GM06990 (cell line): ENCODE measurements at places on chromosomes 7 and 10.
A peak's percentile ranks its signal among the peaks of the same experiment; 100 is the strongest.

DNA sequence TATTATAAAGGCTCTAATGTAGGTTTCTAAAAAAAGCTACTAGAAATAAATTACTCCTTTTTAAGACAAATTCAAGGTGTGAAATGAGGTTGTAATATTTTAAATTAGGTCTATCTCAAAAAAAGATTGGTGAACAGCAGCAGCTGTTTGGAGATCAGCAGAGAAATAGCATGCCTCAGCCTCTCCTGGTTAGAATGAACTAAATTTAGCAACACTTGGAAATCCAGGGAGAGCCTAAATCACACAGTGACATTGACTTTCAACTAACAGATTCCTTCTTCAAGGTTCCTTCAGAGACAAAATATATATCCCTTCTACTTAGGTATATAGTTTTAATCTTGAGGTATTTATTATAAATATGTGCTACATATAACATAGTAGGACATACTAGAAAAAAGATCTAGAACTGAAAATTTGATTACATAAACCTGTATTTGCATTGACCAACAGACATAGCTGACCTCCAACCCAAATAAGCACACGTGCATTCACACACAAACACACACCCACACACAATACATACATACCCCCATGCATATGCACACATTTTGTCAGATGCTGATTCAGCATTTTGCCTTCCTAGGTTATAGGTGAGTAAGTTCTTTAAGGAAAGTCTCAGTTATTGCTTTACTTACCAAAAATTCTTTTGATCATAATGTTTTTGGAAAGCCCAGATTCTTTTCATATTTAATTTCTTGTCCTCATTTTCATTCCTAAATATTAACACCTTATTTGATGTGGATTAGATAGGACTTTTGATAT lies 47.3 kb downstream of the DGKB start:
- no peak for DNase-seq

DNA sequence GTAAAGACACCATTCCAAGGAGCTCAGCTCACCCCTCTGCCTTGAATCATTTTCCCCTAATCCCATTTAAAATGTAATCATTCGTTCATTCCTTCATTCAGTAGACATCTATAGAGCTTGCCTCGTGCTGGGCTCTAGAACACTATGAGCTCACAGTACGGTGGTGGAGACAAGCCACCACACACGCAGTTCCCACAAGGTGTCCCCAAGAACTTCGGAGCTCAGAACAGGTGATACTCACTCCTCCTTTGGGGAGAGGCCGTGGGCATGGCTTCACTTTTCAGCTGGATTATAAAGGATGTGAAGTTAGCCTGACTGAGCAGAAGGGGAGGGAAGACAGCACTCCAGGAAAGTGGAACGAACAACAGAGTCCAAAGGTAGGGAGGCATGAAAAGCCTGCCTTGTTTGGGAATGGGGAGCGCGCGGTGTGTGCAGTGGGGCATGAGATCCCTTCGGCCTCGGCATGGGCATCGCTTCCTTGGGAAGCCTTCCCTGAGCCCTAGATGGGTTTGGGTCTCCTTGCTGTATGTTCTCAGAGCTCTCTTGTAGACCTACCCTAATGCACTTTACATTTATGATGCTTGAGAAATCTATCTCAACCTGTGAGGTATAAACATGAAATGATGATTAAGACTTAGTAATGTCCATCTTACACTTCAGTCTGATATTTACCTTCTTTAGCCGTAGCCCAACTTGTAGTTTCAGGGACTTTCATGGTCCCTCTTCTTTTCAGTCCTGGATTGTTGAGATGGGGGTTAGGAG lies 809 bp upstream of the OGA start:
- no peak for DNase-seq

DNA sequence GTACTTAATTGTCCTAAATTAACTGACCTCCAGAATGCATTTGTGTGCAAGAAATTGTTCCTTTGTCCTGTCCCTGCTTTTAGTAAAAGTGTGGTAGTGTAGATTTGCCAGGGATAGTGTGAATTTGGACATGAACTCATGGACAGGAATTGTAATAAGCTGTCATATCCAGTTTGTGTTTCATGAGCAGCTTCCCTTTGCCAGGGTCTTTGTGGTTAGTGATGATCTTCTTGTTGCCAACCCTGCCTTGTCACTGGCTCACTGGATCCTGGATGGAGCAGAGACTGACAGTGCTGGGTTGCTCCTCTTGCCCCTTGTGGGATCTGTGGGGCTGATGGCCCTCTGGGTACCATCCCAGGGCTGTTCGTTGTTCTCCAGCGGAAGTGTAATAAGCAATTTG lies 110.1 kb downstream of the CCNY start:
- no peak for DNase-seq

- DNase-seq = no peak
Observed at GRCh38 chr7:46139079-46139478, 218.0 kb upstream of the IGFBP3 start.

- no peak for DNase-seq
Observed at GRCh38 chr10:128884033-128884425, 583.0 kb upstream of the MGMT start.

DNA sequence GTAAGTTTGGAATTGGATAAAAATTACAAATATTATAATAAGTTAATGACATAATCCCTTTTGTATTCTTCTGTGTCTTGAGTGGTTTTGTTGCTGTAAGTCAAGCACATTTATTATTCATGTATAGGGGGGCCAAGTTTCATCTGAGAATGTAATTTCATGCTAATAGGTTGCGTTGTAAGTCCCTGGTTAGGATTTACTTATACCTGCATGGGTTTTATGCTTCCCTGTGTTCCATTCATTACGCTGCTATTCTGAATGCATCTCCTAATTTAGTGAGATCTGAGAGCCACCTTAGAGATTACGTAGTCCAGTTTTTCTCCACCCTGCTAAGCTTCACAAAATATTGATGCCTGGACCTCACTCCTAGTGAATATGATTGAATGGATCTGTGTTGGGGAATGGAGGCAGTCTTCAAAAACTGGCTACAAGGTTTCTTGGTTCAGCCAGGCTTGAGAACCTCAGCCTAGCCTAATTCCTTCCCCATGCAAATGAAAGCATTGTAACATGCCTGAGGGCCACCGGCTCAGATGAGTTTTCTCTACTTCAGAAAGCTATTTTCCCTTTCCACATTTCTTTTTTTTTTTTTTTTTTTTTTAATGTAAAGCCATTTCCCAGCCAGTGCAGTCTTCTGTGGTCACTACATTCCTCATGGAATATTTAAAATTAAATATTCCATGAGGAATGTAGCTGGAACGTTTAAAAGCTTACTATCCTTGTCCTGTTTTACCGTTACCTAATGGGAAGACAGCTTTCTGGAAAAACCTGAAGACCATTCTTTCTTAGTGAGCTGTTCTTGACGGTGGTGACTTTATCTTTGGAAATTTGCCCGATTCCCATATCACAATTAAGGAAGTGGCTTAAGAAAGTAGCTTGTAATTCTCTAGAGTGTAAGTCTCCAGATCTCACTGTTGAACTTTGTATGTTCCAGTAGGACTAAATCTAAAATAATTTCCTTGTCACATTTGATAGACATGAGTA lies 16.0 kb downstream of the PAPSS2 start:
- no peak for DNase-seq

DNA sequence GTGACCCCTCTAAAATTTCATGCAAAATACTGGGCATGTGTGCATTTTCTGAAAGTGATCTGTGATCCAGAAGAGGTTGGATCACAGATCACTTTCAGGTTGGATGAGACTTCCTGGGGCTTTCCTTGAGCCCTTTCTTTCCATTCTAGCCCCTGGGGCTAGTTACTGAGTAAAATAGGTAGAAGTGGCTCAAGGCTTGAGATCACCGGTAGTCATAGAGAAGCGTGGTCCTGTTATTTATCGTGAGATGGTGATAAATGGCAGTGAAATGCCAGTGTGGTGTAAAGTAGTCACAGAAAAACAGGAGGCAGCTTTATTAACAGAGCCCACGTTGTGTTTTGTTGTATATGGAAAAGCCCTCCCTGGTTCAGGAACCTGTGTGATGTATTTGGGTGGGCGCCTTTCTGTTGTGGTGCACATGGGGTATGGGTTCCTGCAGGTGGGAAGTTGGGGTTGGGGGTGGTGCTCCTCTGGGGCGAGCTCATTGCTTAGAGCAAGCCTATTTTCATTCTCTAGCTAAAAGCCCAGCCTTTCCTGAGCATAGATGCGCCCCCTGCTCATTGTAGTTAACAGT lies 34.0 kb upstream of the SH2D4B start:
- DNase-seq = no peak

GRCh38 chr7:105224884-105225651 lies 163.7 kb downstream of the SRPK2 start:
- peak; percentile 23 for DNase-seq

GRCh38 chr10:99983280-99983988 lies 26.3 kb downstream of the DNMBP start:
- peak; percentile 42 for DNase-seq

DNA sequence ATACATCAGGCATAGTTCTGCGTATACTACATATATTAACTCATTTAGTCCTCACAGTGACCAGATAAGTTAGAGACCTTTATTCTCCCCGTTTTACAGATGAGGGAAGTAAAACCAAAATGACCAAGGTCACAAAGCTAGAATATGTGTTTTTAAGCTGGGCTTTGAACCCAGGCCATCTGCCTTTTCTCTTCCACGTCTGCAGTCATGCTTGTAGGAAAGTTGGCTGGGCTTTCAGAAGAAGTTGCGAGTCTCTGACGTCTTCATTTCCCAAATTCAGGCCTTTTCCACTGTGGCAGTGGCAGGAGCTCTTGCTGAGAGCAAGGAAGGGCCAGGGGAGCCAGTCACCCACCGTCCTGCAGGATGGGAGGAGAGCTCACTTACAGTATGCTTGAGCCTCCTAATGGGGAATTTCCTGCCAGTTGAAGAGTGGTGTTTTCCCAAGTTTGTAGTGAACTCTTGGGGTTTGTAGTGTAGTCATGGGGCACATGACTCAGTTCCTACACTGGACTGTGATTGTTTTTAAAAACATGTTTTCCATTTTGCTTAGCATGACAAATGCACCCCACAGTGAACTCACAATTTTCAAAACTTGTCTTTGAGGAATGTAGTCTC lies 34.2 kb downstream of the CYP17A1 start:
- DNase-seq = no peak

DNA sequence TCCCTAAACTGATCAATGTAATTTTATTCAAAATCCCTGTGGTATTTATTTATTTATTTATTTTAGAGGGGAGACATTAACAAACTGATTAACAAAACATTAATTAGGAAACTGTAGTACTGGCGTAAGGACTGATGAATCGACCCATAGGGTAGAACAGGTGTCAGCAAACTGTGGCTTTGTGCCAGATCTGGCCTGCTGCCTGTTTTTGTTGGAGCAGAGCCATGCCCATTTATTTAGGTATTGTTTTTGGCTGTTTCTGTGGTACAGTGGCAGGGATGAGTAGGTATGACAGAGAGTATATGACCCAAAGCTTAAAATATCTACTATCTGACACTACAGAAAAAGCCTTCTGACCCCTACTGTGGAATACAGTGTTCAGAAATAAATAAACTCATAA lies 332.5 kb upstream of the ETV1 start:
- DNase-seq = no peak

GRCh38 chr10:104819731-104820130 lies 178.6 kb downstream of the SORCS3 start:
- no peak for DNase-seq

GRCh38 chr7:27122077-27122910 lies 8.3 kb downstream of the HOXA4 start:
- no peak for DNase-seq

- DNase-seq = no peak
Observed at GRCh38 chr7:130733931-130734814, at the start of gene KLF14. KLF14 (minus strand) TSS chr7:130734207; CDS start chr7:130734033, 174 bp downstream.

- no peak for DNase-seq
Observed at GRCh38 chr7:18200855-18201254, 173.2 kb upstream of the PRPS1L1 start.

- no peak for DNase-seq
Observed at GRCh38 chr10:62710182-62710581, 94.3 kb upstream of the ADO start.

DNA sequence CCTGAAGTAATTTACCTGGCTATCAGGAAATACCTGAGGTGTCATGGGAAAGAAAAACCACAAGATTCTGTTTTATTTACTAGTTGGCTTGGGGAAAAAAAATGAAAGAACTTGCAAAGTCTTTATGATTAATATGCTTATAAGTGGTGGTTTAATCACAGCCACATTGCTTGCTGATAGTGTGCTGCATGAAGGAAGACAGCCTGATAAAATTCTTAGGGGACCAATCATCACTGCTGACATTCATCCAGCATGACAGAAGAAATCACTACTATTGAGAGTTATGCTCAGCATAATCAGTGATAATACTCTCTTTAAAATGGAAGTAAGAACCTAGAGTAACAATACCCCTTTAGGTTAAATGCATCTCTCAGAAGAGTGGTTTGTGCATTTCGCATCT lies 150.2 kb upstream of the LRRN3 start:
- no peak for DNase-seq

GRCh38 chr7:54838175-54838910 lies 79.3 kb upstream of the SEC61G start:
- DNase-seq = no peak

DNA sequence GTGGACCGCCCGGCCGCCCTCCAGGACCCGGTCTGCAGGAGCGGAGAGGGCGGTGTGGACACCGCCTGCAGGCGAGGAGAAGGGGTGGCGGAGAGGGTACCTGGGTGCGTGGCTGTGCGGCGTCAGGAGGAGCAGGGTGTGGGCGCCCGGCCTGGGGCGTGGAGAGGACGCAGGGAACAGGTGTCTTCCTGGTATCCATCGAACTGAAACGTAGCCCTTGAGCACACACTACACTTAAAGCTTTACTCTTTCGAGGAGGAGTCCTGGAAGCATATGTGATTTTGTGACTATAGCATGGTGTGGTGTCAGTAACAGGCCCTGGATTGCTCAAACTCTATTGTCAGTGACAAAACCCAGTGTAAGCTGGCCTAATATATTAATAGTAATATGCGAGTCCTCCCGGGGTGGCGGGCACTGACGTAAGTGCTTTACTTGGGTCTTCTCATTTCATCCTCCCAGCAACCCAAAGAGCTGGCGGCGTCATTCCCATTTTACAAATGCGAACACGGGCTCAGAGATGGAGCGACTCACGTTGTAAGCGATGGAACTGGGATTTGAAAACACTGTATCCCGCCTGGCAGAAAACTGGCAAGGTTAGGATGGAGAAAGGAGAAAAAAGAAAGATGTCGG lies 508 bp upstream of the TECPR1 start:
- DNase-seq = no peak

- DNase-seq = peak; percentile 80
Observed at GRCh38 chr7:50266635-50267386, 37.7 kb upstream of the IKZF1 start.

GRCh38 chr10:127939786-127940330 lies 33.0 kb downstream of the PTPRE start:
- no peak for DNase-seq

DNA sequence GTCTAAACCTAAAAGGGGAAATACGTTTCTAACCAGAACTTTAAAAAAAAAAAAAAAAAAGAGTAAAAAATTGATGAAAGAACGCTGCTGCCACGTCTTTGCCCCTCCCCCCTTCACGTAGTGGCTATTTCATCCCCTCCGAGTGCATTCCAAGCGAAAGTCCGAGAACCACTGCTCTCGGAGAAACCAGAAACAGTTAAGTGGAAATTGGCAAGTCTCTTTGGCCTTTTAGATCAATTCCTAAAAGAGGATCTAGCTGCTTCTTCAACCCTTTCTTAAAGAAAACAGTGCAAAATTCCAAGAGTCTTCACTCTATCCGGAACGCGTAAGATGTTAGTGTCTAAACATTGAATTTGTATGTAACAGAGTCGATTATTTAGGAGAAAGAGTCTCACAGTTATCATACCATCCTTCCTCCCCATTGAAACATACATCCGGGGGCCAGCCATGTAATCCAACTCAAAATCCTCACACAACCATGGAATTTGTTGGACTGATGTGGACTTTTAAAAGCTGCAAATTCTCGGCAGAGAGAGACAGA lies 1.1 kb downstream of the P4HA1 start:
- DNase-seq = peak; percentile 24
